ENCODE measurements at places on chromosomes 12 and 14. TPM values are rescaled to one million over a fixed set of nuclear protein-coding genes. Genes with fewer than 3 reads are reported as not detected.
A peak's percentile ranks its signal among the peaks of the same experiment; 100 is the strongest.

DNA sequence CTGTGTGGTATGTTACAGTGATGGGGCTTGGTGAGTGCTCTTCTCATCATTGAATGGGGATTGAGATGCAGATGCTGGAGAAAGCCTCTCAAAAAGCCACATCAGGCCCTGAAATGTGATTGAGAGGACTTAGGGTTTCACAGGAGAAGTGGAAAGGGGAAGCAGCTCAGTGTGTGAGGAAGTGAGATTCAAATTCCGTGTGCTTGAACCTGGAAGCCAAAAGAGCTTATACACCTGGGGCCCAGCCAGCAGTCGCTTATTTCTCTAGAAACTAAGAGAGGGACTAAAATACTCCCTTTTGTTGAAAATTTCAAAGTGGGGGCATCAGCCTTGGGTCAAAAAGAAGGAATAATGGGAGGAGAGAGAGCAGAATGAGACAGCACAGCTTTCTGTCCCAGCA, 39.1 kb upstream of the GZMB start:
- no peak for DNase-seq

- DNase-seq = no peak
These were observed 24.7 kb downstream of the HNRNPC start for GRCh38 chr14:21244544-21244943.

GRCh38 chr14:62491146-62491545, 554.1 kb downstream of the KCNH5 start:
- DNase-seq = no peak

DNA sequence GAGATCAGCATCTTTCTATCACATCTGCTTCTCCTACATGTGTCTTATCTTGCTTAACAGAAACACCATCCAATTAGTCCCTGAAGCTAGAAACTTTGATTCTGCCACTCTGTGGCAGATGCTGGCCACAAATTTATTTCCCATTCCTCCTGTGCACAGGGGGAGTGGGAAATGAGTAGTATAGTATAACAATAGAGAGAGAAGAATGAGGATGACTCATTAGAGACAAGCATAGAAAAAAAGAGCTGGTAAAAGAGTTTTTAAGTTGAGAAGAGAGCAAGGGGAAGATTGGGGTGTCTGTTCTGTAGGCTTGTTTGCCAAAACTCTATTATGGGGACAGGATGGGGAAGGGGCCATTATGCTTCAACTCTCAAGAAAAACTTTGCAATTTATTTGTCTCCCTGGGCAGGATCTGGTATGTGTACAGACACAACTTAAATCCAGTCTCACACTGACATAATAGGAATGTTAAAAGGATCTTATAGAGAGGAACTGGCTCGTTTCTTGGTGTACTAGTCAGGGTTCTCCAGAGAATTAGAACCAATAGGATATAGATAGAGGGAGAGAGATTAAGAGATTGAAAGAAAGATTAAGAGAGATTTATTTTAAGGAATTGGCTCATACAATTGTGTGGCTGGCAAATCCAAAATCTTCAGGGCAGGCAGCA, 142.6 kb upstream of the CPSF6 start:
- peak; percentile 51 for DNase-seq

- no peak for DNase-seq
These were observed 597 bp upstream of the GLTP start for GRCh38 chr12:109880938-109881337.

DNA sequence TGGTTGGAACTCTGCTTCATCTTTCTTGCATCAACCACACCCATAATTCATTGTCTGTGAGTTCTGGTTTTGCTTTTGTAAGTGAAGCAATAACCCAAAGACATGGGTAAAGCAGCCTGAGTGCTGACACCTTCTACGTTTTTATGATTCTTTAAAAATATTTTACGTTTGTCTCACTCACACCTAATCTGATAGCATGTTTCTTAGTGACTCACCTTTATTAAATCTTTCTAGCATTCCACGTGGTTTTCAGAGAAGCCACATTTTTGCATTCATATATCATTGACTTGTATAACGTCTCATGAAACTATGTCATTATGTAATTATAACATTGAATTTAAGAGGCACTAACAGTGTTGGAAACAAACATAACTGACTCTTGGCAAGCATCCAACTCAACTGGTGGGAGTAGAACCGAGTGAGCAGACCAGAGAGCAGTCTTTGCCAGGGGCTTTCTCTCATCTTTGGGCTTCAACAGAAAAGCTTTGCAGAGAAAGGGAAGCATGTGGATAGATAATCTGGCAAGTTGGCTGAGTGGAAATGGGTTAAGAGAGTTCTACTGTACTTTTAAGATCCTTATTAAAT, 118.8 kb downstream of the TPH2 start:
- no peak for DNase-seq

DNA sequence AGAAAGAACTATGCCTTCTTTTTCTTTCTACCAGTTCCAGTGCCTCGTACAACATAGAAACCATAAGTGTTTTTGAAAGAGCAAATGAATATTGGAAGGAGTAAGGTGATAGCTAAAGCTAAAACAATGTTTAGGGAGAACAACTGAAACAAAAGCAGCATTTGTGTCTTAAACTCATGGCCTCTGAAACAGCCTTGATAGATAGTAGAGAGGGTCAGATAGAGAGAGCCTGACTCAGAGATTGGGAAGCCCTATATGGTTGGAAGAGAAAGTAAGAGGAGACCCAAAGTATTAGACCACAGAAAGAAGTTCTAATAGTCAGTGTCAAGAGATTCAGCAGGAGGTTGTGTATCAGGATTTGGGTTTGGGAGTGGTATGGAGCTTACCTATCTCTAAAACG, 79.6 kb upstream of the IFNG-AS1 start:
- DNase-seq = no peak

DNA sequence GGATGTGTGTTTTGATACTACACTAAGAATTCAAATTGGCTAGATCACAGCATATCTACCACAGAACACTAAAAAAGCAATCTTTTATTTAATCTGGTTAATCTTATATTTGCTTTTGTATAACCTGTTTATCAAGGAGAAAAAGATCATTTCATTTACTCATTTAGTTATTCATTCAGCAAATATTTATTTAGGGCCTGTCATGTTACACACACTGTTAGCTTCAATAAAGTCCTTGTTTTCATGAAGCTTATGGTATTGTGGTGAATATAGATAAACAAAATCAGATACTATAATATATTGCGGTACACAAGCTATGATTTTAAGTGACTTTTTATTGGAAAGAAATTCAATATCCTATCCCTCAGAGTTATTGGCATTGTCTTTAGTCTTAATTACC, 350.8 kb downstream of the LRFN5 start:
- DNase-seq = no peak

- DNase-seq = peak; percentile 88
These were observed 100.6 kb downstream of the DACT1 start for GRCh38 chr14:58738189-58738836.

- DNase-seq = no peak
These were observed 28.3 kb downstream of the DEGS2 start for GRCh38 chr14:100131181-100131580.

- no peak for DNase-seq
These were observed 11.3 kb downstream of the SCARB1 start for GRCh38 chr12:124852329-124852831.

GRCh38 chr12:133057446-133057845, 20.1 kb downstream of the ZNF84 start:
- peak; percentile 19 for DNase-seq

DNA sequence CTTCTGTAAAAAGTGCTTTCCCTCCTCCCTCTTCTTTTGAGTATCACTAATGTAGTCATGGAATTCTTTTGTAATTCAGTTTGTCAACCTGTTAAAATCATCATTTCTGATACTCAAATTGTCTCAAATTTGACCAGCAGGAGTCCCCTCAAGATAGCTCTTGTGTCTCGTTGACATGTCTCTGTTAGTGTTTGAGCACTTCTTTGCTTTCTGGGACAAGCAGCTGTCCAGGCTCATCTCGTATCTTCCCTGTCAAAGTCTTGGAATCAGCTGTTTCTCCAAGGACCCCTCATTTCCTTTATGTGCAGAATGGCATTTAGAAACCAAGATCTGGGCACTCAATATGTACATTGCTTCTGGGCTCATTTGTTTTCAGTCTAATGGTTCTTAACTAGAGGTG, 10.7 kb downstream of the CIPC start:
- DNase-seq = no peak

GRCh38 chr14:93788543-93789227, 400 bp upstream of the PRIMA1 start:
- no peak for DNase-seq

GRCh38 chr12:77384941-77385340, 319.6 kb upstream of the E2F7 start:
- DNase-seq = no peak

DNA sequence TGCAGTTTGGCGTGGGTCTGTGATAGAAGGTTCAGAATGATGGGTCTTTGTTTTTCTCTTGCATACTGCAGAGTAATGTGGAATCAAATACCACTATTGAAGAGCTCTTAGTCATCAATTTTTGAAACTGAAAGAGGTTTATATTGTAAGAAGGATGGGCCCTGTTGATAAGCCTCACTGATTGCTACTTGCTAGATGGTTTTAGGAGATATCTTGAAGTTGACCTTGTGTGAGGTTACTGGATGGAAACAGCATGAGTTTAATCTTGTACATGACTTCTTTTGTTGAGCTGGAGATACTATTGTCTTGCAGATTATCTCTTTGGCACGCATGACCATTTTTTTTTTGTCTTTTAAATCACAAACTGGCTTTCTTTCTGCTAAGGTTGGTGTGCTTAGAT, 13.8 kb downstream of the BICD1 start:
- no peak for DNase-seq

- DNase-seq = no peak
These were observed 36.0 kb downstream of the FMNL3 start for GRCh38 chr12:49671031-49671765.

DNA sequence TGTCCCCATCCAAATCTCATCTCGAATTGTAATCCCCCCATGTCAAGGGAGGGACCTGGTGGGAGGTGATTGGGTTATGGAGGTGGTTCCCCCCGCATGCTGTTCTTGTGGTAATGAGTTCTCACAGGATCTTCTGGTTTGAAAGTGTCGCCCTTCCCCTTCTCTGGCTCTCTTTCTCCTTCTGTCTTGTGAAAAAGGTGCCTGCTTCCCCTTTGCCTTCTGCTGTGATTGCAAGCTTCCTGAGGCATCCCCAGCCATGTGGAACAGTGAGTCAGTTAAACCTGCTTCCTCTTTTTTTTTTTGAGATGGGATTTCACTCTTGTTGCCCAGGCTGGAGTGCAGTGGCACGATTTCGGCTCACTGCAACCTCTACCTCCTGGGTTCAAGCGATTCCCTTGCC, 104.0 kb downstream of the CCDC91 start:
- no peak for DNase-seq

- DNase-seq = no peak
These were observed 174.5 kb upstream of the CNOT2 start for GRCh38 chr12:70068743-70069142.

GRCh38 chr14:61602003-61602732, 93.1 kb upstream of the HIF1A start:
- no peak for DNase-seq

- DNase-seq = no peak
These were observed 244.3 kb downstream of the EMP1 start for GRCh38 chr12:13440844-13441243.

- DNase-seq = no peak
These were observed 63.7 kb downstream of the PUS7L start for GRCh38 chr12:43694879-43695278.

DNA sequence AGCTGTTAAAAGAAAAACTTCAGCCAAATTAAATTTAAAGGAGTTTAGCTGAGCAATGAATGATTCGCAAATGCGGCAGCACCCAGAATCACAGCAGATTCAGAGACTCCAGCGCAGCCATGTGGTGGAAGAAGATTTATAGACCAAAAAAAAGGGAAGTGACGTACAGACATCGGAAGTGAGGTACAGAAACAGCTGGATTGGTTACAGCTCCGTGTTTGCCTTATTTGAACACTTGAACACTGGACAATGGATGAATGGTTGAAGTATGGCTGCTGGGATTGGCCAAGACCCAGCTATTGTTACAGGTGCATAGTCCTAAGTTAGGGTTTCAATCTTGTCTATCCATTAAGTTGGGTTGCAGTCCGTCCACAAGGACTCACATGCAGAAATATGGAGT, 42.6 kb downstream of the GALNT8 start:
- DNase-seq = no peak

GRCh38 chr12:5524769-5525436, 93.0 kb downstream of the NTF3 start:
- DNase-seq = no peak

GRCh38 chr12:96327889-96328288, 72.3 kb downstream of the CDK17 start:
- DNase-seq = no peak

- DNase-seq = peak; percentile 99
These were observed 141.3 kb upstream of the HIF1A start for GRCh38 chr14:61553730-61554641.

- DNase-seq = peak; percentile 19
These were observed 277.4 kb upstream of the SOX5 start for GRCh38 chr12:24226745-24227350.

- no peak for DNase-seq
These were observed 3.1 kb upstream of the GOLGA3 start for GRCh38 chr12:132831771-132832170.

GRCh38 chr14:51185180-51185579, 54.9 kb upstream of the TMX1 start:
- DNase-seq = no peak

DNA sequence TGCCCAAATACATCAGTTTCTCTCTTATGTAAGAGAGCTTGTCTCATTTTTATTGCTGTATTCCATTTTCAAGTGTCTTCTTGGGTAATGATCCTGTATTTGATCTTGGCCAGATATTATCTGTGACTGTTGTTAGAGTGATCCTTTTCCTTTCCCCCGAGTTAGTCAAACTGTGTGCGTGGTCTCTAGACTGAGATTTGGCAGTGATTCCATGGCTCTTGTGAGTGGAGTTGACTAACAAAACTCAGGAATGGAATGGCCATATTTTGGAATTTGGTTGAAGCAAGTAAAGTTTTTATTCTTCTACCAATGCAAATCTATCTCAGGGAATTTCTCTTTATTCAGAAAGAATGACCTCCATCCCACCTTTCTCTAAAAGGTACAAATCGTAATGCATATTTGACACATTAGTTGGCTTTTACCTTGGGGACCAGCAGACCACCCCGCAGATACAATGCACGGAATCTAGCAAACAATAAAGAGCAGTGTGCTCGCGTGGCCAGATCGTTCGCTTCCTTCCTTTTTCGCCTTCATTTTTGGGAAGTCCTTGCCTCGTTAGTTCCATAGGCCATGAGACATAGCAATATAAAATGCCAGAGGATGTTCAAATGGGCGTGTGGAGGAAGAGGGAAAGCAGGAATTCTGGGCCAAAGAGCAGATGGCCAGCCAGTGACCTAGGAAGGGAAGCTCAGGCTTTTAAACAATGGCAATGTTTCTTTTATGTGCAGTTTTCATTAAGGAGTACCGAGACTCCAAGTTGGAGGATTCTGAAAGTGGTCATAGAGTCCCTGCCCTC, 24.4 kb downstream of the ETV6 start:
- no peak for DNase-seq

ANO4 gene
- total RNA-seq = 8.8 TPM

RABGGTA gene
- 29.4 TPM for total RNA-seq

DBX2 gene
- not detected for total RNA-seq

OR4Q2 gene
- not detected for total RNA-seq

OTX2 gene
- total RNA-seq = not detected

PKP2 gene
- 2.8 TPM for total RNA-seq

PPP1R1A gene
- not detected for total RNA-seq

FOXN3 gene
- total RNA-seq = 21.0 TPM

ST8SIA1 gene
- 0.86 TPM for total RNA-seq

TSPAN11 gene
- 0.32 TPM for total RNA-seq

DHRS2 gene
- 2.4 TPM for total RNA-seq

ART4 gene
- not detected for total RNA-seq

NXPH4 gene
- 1.4 TPM for total RNA-seq

XPOT gene
- 72.3 TPM for total RNA-seq

ASB2 gene
- total RNA-seq = not detected

GPRC5D gene
- not detected for total RNA-seq

RHOJ gene
- not detected for total RNA-seq

REP15 gene
- 1.6 TPM for total RNA-seq
